ENCODE measurements at places on chromosomes 6 and 20. TPM values are rescaled to one million over a fixed set of nuclear protein-coding genes. Genes with fewer than 3 reads are reported as not detected.

ECT2L gene
- 0.23 TPM for polyA plus RNA-seq

TPD52L2 gene
- polyA plus RNA-seq, result 52.3 TPM

OR2B6 gene
- not detected for polyA plus RNA-seq

CTNNBL1 gene
- polyA plus RNA-seq, result 43.8 TPM

GMPR gene
- polyA plus RNA-seq, result 123 TPM

JAG1 gene
- 12.2 TPM for polyA plus RNA-seq

ADNP gene
- polyA plus RNA-seq, result 16.3 TPM

BANF2 gene
- not detected for polyA plus RNA-seq

LYRM4 gene
- polyA plus RNA-seq, result 22.2 TPM

CDS2 gene
- 29.1 TPM for polyA plus RNA-seq

STK35 gene
- polyA plus RNA-seq, result 7.8 TPM

CDSN gene
- polyA plus RNA-seq, result 0.11 TPM

SLC32A1 gene
- not detected for polyA plus RNA-seq

ADISSP gene
- 12.6 TPM for polyA plus RNA-seq

PROKR2 gene
- polyA plus RNA-seq, result not detected

ZBP1 gene
- 0.16 TPM for polyA plus RNA-seq

PLN gene
- 1,272 TPM for polyA plus RNA-seq

NINL gene
- 6.1 TPM for polyA plus RNA-seq

BNIP5 gene
- 0.02 TPM for polyA plus RNA-seq

ANKRD66 gene
- not detected for polyA plus RNA-seq

SLC35F1 gene
- 1.4 TPM for polyA plus RNA-seq

ADTRP gene
- 0.05 TPM for polyA plus RNA-seq

PLA2G7 gene
- polyA plus RNA-seq, result 0.16 TPM

CLDN20 gene
- polyA plus RNA-seq, result not detected

ZNF831 gene
- polyA plus RNA-seq, result 0.05 TPM

PPP1R3G gene
- 10.9 TPM for polyA plus RNA-seq

SNX14 gene
- polyA plus RNA-seq, result 45.9 TPM

TRIM10 gene
- polyA plus RNA-seq, result not detected

TXLNB gene
- 48.7 TPM for polyA plus RNA-seq

IPCEF1 gene
- 0.07 TPM for polyA plus RNA-seq

GSTA2 gene
- polyA plus RNA-seq, result not detected

COL11A2 gene
- 3.7 TPM for polyA plus RNA-seq

PDE7B gene
- 2.9 TPM for polyA plus RNA-seq

LAMA4 gene
- 24.2 TPM for polyA plus RNA-seq

WRNIP1 gene
- 44.1 TPM for polyA plus RNA-seq

PRELID3B gene
- polyA plus RNA-seq, result 18.3 TPM

RBM12 gene
- 8.7 TPM for polyA plus RNA-seq

METTL24 gene
- 0.77 TPM for polyA plus RNA-seq

RSPH3 gene
- 4.5 TPM for polyA plus RNA-seq

PHACTR3 gene
- polyA plus RNA-seq, result 14.5 TPM

ZNF165 gene
- 0.36 TPM for polyA plus RNA-seq

ISM1 gene
- polyA plus RNA-seq, result 1.0 TPM

NKX2-4 gene
- polyA plus RNA-seq, result not detected

GLP1R gene
- polyA plus RNA-seq, result 3.5 TPM

TMEM151B gene
- 0.88 TPM for polyA plus RNA-seq

DNMT3B gene
- 0.52 TPM for polyA plus RNA-seq

EEF1A2 gene
- 952 TPM for polyA plus RNA-seq

TTBK1 gene
- 0.29 TPM for polyA plus RNA-seq

AKIRIN2 gene
- 32.6 TPM for polyA plus RNA-seq

SRSF12 gene
- 0.14 TPM for polyA plus RNA-seq

Data from right cardiac atrium (tissue), 5 donors.